ENCODE measurements at places on chromosomes 5 and 9.

DNA sequence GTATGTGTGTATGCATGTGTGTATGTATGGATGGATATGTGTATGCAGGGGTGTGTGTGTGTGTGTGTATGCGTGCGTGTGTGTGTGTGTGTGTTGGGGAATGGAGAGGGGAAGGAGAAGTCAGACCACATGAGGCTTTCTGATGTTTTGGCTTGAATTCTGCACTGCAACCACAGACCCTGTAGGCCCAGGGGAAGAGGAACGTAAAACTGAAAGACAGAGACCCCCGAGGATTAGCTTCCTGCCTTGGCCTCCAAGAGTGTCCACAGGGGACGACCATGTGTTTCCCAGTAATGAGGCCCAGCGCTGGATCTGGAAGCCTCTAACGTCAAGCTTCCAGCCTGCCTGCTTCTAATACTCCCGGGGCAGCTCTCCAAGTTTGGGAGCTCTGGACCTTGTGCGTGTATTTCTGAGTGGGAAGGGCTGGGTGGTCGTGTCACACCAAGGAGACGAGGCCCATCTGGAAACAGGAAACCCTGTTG is 5.8 kb downstream of the DCANP1 start:
- no peak for DNase-seq

DNA sequence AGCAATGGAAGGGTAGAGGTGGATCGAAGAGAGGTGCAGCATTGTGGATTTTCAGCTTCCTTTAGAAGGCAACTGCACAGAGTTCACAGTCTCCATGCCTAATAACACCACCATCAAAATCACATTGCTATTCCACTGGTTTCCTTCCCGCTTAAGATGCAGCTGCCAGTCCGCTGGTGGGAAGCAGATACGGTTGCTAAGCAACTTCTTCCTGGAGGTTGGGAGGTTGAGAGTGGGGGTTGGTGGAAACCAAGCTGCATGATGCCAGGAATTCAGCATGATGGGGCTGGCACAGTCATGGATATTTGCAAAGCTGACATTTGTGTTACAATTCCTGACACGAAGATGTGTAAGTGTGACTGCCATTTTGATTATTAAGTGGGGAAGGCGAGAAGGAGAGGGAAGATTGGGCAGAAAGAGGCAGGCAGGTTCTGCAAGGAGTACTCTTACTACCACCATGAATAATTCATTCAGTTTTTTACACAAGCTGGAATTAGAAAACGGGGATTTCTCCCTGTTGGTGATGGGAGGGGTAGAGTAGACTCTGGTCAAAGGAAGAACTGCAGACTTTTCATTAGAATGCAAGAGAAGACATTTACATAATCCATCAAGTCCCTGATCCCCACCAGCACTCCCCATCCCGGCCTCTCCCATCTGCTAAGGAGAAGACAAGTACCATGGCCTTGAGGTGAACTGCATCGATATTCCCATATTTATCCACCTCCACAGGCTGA is 87.5 kb downstream of the GLDC start:
- peak; percentile 92 for DNase-seq

GRCh38 chr5:54848581-54848980 is 136.8 kb downstream of the ESM1 start:
- no peak for DNase-seq

GRCh38 chr9:26802921-26803320 is 89.7 kb downstream of the CAAP1 start:
- DNase-seq = no peak

- peak; percentile 12 for DNase-seq
Observed at GRCh38 chr5:91487420-91487819, 104.3 kb upstream of the ARRDC3 start.

GRCh38 chr5:73066466-73066865 is 53.9 kb upstream of the TMEM171 start:
- DNase-seq = no peak

- DNase-seq = peak; percentile 29
Observed at GRCh38 chr9:16848179-16848578, 22.3 kb downstream of the BNC2 start.

DNA sequence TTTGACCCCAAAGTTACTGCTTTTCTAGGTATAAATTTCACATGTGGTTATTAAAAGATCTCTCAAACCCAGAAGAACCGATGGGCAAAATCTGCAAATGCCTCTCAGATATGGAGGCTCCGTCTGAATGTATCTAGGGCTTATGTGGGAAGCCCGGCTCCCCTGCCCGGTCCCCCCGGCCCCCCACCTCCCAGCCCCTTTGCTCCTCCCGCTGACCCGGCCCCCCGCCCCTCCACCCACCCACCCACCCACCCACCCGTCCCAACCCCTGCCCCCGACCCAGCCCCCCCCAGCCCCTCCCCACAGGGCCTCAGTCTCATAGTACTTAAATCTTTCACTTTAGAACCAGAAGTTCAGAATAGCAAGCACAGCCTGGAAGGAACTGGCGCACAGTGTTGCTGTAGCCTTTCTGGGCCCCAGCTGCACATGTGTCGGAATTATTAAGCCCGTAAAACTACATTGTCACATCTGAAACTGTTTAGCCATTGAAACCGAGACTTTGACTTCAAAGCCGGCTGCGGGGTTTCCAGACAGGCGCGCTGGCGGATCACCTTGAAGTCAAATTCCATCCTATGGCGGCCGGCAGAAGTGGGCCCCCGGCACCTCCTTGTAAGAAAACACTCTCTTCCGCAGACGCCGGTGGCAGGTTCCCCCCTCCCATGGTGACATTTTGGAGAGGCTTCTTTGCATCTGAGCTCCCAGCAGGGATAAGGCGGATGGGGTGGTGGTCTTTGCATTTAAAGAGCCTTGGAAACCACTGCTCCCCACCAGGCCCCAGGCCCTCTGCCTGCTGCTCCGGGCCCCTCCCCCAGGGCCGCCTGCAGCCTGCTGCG is 12.8 kb downstream of the NKD2 start:
- no peak for DNase-seq

DNA sequence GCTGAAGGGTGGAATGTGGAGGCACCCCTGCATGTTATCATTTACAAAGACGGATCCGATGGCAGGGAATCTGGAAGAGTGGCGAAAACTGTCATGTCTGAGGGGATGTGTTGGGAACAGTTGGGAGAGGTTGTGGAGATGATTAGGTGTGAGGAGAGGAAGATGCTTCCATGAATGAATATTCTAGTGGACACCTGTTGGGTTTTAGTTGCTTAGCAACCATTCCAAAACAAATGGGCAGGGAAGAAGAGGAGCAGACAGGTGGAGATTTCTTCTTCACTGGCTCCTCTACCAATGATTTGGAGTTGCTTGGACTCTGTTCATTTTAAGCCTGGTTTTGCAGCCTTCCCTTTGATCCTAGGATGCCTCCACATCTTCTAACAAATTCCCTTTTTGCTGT is 465.3 kb upstream of the CLINT1 start:
- peak; percentile 8 for DNase-seq

- no peak for DNase-seq
Observed at GRCh38 chr5:36147681-36148080, 4.0 kb downstream of the LMBRD2 start.

DNA sequence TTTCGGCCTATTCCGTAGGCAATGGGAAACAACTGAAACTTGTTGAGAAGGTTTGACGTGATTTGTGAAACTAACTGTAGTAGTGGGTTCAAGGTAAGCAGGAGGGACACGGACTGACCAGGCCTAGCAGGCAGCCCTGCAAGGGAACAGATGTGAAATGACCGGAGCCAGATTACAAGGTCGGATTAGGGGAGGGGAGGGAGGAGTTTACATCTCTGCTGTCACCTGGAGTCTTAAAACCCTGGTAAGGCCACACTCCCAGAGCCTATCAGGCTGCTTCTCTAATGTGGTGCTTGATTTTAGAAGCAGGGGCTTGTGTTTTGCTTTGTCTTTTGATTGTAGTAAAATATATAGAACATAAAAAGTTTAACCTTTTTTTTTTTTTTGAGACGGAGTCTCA is 3.5 kb upstream of the SPTAN1 start:
- DNase-seq = no peak

- DNase-seq = no peak
Observed at GRCh38 chr9:87668722-87669121, 57.2 kb upstream of the CTSL start.

DNA sequence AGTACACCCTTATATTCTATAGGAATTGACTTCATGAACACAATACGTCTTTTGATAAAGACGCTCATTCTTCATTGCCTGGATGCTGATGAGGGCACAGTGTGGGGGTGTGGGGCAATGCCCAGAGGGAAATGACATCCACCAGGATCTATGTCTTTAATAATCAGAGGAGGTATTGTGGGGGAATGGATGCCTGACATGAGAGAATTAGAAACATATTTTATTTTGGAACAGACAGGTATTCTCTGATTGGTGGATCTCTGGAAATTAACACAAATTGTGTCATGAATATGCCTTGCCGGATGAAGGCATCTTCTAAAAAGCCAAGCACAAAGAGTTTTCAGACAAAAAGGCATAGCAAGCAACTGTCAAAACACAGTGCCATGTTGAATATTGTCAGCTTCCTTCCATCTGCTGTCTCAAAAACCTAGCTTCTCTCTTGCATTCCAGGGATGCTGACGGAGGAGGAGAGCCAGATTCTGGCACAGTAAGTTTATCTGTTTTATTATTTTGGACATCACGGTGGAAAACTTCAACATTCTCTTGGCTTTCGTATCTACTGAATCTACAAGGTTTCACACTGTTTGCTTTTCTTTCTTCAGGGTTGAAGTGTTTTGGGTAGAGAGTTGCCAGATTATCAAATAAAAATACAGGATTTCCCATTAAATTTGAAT is 3.9 kb upstream of the C5orf58 start:
- no peak for DNase-seq

DNA sequence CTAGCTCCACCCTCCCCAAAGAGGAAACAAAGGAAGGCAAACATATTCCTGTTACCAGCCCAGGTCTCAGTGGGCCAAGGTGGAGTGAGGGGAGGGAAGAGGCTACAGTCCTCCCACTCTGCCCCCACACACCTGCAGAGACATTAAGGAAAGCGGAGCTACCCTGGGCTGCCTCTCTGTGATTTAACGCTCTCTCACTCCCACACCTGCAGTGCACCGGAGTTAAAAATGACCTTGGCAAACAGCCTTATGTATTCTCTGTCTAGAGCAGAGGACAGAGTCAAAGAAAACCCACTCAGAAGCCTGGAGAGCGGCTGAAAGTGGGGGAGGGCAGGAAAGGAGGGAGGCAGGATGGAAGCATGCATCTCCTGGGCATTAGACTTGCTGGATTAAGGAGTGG is 32.7 kb downstream of the KCNIP1 start:
- no peak for DNase-seq

GRCh38 chr9:131407717-131408195 is 13.9 kb downstream of the PRRC2B start:
- no peak for DNase-seq

DNA sequence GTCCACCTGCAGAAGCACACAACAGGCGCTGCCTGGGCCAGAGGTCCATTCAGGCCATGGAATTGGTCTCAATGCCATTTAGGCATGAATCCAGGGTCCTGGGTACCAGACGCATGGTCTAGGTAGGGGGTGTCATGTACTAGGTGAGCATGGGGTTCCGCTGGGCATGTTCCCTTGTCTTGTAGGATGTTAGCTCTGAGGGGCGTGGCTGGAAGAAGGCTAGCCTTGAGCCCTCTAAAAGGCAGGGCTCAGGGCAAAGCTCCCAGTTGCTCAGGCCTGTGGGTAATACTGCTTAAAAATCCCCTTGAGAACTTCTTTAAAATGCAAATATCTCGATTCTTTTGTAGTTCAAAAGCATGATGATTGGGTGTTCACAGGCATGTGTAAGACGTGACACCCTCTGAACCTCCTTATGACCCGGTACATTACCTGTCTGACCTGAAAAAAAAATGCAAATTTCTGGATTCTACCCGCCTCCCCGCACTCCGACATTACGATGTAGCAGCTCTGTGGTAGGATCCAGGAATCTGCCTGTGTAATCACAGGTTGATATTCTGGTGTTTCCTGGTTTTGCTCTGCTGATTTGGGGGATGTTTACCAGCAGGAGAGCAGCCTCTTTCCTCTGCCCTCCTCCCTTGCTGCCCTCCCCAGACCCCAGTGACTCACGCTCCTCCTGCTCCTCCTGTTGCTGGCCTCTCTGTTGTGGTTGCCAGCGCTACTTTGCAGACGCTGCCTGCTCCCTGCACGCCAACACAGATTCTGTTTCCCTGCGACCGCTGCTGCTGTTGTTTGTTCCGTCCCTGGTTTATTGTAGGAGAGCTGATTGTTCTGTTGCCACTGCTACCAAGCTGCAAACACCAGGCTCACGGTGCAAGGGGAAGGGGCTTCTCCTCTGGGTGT is 5.7 kb downstream of the TMC1 start:
- no peak for DNase-seq

DNA sequence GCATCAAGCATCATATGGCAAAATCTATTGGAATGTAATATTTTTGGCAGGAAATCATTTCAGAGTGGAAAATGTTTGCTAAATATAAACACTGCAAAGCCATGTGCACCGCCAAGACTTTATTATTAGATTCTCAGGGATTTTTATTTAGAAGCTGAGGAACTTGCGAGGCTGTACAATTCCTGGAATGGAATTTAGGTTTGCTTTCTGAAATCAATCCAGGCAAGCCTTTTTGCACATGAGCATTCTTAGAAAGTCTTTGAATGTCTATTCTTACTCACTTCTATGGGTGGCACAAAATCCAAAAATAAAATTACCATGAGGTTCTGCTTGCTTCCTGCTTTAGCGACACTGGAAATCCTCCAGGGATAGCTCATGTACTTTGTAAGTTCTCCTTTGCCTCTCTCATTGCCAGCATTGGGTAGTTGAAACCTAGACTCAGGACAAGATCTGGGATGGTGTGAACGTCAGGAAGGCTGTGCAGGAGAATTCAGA is 71.5 kb upstream of the PALM2AKAP2 start:
- DNase-seq = no peak

DNA sequence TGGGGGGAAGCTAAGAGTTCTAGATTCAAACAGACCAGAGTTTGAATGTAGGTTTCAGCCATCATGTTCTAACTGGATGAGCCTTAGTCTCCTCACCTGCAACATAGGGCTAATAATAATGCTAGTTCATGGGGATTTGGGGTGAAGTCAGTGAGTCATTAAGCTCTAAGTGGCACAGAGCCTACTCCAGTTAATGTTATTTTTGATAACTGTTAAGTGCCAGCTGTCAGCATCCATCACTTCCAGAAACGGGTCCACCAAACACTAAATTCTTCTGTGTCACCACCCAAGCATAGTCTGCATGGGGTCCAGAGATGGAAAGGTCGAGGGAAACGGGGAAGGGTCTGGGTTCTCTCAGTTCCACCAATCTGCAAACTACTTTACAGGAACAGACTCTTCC is 1.8 kb upstream of the TSC1 start:
- no peak for DNase-seq

DNA sequence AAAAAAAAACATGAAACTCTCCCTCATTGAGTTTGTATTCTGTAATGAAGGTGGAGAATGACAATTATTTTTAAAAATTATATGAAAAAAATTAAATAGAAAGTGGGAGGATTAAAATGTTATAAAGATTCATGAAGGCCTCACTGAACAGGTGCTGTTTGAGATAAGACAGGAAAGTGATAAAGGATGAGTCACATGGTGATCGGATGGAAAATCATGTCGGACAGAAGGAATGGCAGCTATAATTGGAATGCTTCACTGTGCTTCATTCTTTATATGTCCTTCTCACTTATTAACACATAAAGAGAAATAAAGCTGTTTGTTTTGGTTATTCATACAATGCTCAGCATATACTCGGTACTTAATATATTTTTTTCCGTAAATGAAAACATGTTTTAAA is 464.5 kb upstream of the RGMB start:
- no peak for DNase-seq

All from NCI-H1105 treated with DMSO at 0.1 percent for 48 hours (cell line).